ENCODE measurements at places on chromosomes 12 and 14.

DNA sequence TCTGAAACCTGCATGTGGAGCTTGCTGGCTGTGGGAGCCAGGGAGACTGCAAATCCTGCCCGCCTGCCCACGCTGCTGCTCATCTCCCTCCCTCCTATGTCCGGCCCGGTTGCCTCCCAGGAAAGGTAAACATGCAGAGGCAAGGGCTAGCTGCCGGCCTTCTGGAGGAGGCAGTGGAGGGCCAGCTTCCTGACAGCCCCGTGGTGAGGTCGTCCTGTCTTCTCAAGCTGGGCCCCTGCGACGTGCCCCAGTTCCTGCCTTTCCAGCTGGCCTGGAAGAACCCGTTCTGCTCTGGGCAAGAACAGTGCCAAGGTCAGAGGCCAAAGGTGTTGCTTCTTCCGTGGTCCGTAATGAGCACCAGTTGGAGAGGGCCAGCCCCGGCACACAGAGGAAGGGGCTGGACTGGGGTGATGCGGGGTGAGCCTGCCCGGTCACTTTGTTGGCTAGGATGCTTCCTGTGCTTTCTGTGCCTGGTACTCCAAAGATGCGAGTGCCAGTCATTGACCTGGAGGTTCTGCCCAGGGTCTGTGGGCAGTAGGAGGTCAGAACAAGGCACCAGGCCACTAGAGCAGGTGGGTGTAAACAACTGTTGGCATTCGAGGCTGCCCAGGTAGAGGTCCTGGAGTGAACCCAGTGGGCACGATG is 25.3 kb downstream of the TPCN1 start:
- DNase-seq: no peak

DNA sequence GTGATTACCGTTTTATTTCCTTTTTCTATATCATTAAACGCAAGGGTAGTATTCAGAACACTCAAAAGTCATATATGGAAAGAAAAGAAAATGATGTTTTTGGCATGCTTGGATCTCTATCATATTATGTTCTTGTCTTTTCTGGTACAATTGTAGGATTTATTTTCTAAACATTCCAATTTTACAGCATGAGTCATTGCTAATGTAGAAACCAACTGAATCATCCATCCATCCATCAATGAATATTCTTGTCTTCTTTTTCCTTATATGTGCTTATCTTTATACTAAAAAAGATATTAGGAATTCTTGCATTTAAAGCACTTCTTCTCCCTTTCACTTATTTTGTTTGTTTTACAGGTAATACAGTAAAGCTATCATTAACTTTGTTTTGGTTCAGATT is 20.4 kb upstream of the AMIGO2 start:
- DNase-seq: no peak

- no peak for DNase-seq
Observed at GRCh38 chr14:101926085-101926484, 38.3 kb upstream of the DYNC1H1 start.

- peak; percentile 69 for DNase-seq
Observed at GRCh38 chr14:101992708-101993107, 28.3 kb downstream of the DYNC1H1 start.

DNA sequence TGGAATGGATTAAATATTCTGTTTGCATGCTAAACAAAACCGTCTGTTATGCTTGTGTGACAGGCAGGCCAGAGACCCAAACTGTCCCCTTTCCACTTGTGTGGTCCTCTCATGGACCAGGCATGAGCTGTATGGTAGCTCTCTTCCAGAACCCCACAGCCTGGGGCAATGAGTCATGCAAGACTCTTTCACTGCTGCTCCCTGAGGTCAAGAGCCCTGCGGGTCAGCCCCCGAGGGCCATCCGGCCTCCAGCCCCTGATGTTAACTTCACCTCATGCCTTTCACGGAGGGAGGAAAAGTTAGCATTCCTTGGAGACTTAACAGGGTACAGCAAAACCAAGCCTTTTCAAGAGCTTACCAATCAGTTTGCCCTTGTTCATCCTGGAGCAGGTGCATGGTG is 239.1 kb upstream of the DIO3 start:
- DNase-seq: no peak

GRCh38 chr14:84251411-84252115 is 1278.4 kb upstream of the FLRT2 start:
- no peak for DNase-seq

- no peak for DNase-seq
Observed at GRCh38 chr12:104957719-104958000, 430 bp downstream of the SLC41A2 start.

DNA sequence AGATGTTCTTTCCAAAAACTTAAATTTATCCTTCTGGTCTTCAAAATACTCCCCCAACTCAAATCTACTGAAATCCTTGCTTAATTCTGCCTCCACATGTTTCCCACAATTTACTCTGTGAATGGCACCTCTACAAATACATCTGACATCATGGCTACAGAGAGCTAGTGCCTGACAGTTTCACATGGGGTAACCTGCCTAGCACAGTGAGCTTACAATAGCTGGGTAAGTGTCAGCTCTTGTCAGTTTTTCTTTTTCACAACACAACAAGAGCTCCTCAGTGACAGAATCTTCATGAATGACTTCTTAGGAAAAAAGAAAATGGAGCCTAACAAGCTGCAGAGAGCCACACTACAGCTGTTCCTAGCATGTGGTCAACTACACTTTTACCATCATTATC is 54.4 kb downstream of the NIN start:
- no peak for DNase-seq

- no peak for DNase-seq
Observed at GRCh38 chr12:87305481-87305880, 723.7 kb downstream of the C12orf50 start.

GRCh38 chr14:105198588-105198987 is 17.5 kb upstream of the NUDT14 start:
- no peak for DNase-seq

DNA sequence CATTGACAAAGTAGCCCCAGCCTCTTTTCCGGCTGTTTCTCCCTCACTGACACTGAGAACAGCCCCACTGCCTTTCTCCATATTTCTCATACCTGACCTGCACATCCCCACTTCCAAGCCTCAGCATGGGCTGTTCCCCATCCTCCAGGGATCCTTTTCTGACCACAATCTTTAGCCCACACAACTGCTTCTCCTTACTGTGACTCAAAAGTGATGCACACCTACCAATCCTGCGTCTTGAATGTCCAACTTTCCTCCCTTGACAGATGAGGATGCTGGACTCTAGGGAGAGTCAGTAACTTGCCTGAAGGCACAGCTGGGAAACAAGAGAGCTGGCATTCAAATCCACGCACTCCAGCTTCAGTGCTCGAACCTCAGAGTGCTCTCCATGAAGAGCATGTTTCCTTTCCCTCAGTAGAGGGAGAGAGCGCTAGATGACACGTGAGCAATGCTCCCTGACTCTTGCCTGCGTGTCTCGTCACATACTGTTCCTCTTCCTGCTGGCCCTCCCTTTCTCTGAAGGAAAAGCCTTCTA is 75.6 kb downstream of the NTF3 start:
- DNase-seq: no peak

- DNase-seq: no peak
Observed at GRCh38 chr12:132966676-132967415, 10.7 kb upstream of the ZNF605 start.

DNA sequence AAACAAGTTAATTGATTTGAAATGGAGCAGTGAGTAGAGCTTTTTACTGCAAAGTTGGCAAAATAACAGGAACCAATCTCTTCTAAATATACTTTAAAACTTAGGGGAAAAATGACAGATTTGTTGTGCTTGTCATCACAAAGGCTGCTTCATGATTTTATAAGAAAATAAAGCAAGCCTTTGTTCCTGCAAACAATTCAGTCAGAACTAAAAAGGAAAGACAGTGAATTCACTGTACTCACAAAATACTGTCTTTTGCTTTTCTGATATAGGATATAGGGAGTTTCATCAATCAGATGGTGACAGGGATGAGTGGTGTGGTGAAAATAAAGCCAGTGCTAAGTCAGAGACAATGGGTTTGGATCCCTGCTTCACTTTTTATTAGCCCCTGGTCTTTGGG is 126.0 kb downstream of the HELB start:
- no peak for DNase-seq

DNA sequence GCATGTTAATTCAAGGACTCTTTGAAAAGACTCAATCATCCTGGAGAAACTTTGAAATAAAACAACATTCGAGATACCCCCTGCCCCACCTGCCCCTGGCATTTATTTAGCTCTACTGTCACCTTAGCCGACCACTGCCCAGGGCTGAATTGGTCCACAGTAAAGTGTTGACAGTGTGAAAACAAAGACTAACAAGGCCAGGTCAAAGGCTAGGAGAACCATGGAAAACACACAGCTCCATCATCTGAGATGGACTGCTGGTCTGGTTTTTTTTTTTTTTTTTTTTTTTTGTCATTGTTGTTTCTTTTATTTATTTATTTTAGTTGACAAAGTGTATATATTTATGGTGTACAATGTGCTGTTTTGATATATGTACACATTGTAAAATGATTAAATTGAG is 25.7 kb downstream of the GSTZ1 start:
- no peak for DNase-seq

DNA sequence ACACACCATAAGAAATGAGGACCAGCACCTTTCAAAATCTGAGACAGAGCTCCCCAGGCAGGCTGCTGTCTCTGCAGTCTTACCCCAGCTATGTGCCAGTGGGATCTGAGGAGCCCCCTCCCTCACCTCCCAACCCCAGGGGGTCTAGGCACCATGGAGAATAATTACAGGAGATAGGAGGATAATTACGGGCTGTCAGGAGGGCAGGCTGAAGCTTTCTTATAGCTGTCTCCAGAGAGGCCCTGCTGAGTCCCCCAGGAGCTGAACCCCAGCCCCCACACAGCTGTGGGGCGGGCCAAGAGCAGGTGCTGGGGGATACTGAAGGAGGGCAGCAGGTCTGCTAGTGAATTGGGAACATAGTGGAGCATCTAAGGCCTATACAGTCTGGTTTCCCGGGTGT is 6.8 kb downstream of the CPNE6 start:
- DNase-seq: no peak

DNA sequence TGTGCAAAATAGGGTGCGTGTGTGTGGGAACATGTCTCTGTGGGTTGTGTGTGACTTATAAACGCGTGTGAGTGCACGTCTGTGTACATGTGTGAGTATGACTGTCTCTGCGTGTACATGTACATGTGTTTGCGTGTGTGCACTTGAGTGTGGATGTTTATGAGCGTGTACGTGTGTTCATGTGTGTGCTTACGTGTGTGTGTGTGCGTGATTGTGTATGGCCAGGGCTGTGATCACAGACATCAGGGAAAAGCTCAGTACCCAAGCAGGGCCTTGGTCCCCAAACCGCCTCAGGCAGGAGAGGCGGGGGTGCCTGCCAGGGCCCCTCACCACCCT is 326.3 kb upstream of the DIO3 start:
- no peak for DNase-seq

DNA sequence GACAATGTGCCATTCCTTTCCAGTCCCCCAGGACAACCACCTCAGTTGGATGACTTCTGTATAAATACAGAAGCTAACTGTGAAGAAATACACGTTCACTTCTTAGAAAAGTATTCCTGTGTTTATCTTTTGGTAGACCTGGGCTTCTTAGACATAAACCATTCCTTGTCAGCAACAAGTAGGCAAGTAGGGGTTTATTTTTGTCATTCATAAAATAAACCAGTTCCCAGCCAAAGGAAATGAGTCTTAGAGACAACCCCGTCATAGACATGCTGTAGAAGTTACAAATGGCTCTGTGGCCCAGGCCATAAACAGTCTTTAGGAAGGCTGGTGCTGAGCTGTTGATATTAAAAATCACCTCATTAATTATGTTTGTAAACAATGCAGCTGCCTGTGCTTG is 243.2 kb downstream of the SPTSSA start:
- DNase-seq: no peak

GRCh38 chr14:30521899-30522736 is 36.8 kb upstream of the G2E3 start:
- peak; percentile 31 for DNase-seq

DNA sequence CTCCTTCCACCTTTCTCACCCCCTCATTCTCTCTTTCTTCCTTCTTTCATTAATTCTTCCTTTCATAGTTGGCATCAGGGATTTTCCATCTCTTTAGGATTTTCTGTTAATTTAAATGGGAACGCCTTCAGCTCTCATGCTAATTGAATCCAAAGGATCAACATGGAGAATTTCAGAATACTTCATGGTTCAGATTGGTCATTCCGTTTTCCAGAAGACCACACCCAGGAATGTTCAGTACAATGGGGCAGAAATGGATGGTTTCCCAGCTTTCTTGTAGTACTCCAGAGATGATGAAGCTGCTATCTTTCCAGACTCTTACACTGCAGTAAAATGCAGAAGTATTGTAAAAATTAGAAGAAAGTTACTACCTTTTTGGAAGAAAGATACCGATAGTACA is 440.0 kb downstream of the DAD1 start:
- no peak for DNase-seq

GRCh38 chr12:128424931-128425431 is 158.0 kb downstream of the TMEM132C start:
- no peak for DNase-seq

GRCh38 chr14:62988967-62989366 is 56.3 kb downstream of the KCNH5 start:
- DNase-seq: no peak

GRCh38 chr14:77526266-77526665 is 27.6 kb upstream of the ISM2 start:
- DNase-seq: no peak

DNA sequence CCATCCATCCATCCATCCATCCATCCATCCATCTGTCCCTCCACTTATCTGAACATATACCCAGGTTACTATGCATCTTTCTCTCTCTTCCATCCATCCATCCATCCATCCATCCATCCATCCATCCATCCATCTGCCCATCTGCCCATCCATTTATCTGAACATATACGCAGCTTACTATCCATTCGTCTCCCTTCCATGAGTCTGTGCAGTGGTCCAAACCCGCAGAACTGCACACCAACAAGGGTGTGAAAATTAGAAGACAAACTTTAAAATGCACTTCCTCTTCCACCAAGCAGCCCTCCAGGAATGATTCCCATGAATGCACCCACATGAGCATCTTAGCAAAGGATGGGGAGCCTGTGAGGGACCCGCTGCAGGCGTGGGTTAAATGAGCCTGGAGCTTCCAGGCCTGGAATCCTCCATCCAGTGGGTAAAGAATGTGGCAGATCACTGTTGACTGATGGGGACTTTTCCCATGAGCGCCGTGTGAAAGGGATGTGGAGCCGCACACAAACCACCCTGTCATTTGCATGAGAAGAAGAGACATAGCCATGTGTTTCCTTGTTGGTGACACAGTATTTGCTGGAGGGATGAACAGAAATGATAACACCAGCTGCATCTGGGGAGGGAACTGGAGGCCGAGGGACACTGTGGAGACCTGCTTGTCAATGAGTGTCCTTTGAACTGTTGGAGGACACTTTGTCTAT is 376.6 kb downstream of the ADGRD1 start:
- no peak for DNase-seq

- DNase-seq: peak; percentile 58
Observed at GRCh38 chr12:47808050-47808449, 11.7 kb downstream of the HDAC7 start.

Measured in GM13977 (cell line).